ENCODE measurements at places on chromosomes 7 and 10.

DNA sequence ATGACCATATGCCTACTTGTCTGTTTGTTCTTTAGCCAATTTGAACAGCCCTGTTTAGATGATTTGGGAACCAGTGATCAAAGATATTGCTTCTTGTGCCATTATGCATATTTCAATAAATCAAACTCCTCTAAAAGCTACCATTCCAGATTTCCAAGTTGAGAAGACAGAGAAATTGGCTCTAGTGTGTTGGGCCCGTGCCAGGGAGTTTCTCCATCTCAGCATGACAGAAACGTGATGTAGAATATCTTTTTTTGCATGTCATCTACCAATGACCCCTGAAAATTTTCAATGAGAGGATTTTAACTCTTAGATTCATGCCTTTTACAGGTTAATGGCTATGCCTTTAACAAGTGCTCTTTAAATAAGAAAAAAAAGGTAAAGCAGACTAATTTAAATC, 50.7 kb upstream of the CABCOCO1 start:
- no peak for DNase-seq

- DNase-seq, result no peak
These were observed 264.7 kb downstream of the GLRX3 start for GRCh38 chr10:130400890-130401289.

GRCh38 chr7:116331020-116331419, 120.7 kb downstream of the TES start:
- no peak for DNase-seq

- DNase-seq, result no peak
These were observed 162.4 kb upstream of the PPP2R2D start for GRCh38 chr10:131738396-131738735.

GRCh38 chr7:150481186-150481920, 30.9 kb downstream of the GIMAP8 start:
- no peak for DNase-seq

GRCh38 chr10:95399183-95399582, 108.4 kb upstream of the PDLIM1 start:
- DNase-seq, result no peak

DNA sequence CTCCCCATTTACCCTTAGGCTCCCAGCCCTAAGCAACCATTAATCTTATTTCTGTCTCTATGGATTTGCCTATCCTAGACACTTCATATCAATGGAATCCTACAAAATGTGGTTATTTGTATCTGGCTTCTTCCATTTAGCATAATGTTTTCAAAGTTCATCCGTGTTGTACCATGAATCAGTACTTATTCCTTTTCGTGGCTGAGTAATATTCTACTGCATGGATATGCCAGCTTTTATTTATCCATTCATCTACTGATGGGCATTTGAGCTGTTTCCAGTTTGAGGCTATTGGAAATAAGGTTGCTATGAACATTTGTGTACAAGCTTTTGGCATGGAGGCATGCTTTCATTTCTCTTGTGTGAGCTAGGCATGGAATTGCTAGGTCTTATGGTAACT, 121.1 kb downstream of the WDR11 start:
- DNase-seq, result no peak

- no peak for DNase-seq
These were observed 37.8 kb upstream of the SHH start for GRCh38 chr7:155850001-155850436.

DNA sequence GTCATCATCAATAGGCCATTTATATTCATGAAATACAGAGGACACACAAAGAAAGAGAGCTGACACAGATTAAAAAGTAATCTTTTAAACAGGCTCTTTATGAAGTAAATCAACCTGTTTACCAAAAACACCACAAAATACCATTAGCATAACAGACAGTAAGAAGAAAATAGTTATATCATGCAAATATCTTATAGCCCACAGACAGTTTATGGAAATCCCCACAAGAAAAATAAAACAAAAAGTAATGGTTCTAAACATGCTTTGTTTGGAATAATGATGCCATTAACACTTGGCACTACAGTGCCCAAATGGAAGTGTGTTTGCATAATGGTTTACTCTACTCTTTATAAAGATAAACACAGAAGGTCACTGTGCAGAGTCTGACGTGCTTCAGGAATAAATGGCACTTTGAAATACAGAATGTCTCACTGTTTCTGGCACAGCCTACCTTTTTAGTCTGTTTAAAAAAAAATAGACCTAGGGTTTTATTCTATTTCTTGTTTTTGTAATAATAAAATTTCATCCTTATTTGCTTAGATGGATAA, 30.1 kb downstream of the SEMA3D start:
- DNase-seq, result no peak

DNA sequence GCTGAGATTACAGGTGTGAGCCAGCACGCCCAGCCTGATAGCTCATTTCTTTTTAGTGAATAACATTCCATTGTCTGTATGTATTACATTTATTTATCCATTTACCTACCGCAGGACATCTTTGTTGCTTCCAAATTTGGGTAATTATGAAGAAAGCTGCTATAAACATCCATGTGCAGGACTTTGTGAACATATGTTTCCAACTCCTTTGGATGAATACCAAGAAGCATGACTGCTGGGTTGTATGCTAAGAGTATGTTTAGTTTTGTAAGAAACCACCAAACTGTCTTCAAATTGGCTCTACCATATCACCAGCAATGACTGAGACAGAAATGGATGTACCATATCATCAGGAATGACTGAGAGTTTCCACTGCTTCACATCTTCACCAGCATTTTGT, 200.2 kb upstream of the TMEM196 start:
- no peak for DNase-seq

GRCh38 chr7:33457039-33457438, 327.7 kb downstream of the BBS9 start:
- DNase-seq, result no peak

DNA sequence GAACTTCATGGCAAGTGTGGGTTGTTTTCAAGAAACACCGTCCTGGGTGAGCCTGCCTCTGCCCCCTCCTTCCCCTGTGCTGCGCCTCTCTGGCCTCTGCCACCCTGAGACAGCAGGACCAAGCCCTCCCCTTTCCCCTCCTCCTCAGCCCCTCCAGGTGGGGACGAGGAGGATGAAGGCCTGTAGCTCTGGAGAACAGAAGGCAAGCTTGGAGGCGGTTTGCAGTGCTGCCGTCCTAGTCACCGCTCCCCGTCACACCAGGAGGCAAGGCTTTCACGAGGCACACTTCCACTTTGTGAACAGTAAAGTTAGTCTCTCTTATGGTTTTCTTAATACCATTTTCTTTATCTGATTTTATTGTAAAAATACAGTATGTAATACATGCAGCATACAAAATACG, 8.8 kb upstream of the VIPR2 start:
- DNase-seq, result no peak

DNA sequence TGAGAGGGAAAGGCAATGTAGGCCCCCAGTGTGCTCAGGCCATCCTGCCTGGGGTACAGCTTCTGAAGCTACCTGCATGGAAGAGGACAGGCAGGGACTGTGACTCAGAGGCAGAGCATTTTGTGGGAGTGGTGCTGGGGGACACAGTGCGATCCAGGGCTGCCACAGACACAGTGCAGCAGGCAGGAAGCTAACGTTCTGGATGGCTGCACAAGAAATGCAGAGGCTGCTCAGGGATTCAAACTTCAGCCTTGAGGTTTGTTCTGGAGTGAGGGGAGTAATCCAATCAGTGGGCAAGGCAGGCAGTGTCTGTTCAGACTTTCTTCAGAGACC, 648.0 kb upstream of the IGFBP3 start:
- no peak for DNase-seq

- no peak for DNase-seq
These were observed 94.4 kb downstream of the ITIH5 start for GRCh38 chr10:7572391-7572790.

DNA sequence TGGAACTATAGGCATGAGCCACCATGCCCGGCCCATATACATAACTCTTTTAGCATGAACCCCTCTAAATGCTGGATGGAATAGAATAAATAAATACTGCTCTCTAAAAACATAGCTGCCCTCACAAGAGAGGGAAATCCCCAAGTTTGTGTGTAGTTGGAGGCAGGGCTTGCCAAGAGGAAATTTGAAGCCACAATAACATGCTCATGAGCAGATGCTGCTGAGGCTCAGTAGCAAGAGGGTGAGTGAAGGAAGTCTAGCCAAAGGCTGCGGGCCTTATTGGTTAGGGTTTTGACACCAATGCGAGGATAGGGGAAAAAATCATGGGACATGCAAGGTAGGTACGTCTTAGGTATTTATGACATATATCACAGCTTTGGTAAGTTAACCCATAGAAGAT, 17.3 kb downstream of the TPK1 start:
- no peak for DNase-seq

DNA sequence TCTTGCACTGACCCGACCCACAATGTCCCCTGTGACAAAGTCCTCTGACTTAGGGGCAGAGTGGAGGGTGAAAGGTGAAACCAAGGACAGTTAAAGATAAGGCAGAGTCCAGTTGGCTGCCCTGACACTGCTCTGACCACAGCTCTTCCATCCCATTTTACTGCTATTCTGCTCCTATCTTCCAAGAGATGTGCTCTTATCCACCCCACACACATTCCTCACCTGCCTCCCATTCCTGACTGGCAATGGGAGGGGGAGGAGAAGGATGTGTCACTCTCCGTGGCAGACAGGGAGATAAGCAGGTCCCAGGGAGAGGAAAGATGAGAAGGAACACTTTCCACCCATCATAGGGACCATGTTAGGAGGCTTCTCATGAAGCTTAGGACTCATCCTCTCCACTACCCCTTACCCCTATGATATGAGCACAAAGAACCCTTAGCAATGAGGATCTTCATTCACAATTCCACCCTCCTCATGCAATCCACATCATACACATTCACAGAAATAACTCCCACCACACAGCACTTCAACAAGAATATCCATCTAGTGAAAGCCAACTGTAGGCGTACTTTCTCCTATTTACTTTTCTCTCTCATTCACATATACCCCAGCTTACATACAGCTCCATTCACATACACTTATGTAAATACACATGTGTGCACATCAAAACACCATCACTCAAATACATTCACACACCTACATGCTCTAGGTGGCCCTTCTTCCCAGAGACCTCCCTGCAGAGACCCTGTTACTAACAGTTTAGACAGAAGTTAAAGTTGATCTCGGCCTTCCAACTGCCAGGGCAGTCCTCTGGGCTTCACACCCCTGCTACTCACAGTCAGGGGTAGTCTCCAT, 6.6 kb downstream of the SYNPO2L start:
- no peak for DNase-seq

DNA sequence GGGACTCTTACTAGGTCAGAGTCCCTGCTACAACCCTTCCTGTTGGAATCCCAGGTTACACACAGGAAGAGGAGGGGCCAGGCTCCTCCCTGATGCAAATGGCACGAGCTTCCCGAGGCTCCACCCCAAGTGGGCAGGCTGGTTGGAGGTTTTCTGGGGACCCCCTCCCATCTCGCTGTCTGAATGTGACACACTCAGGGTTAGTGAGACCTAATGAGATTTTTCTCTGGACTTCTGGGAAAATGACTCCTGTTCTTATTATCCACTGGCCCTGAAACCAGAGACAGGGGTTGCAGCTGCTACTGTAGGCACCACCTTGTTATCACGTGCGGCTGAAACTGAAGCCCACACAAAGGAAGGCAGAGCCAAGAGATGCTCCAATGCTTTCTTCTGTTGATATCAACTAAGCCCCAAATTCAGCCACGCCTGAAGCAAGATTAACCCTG, 103.3 kb downstream of the FAM107B start:
- DNase-seq, result no peak

- DNase-seq, result no peak
These were observed 319.1 kb upstream of the PHYHIPL start for GRCh38 chr10:58857251-58857805.

- no peak for DNase-seq
These were observed 58.0 kb upstream of the IKZF1 start for GRCh38 chr7:50246551-50246950.

DNA sequence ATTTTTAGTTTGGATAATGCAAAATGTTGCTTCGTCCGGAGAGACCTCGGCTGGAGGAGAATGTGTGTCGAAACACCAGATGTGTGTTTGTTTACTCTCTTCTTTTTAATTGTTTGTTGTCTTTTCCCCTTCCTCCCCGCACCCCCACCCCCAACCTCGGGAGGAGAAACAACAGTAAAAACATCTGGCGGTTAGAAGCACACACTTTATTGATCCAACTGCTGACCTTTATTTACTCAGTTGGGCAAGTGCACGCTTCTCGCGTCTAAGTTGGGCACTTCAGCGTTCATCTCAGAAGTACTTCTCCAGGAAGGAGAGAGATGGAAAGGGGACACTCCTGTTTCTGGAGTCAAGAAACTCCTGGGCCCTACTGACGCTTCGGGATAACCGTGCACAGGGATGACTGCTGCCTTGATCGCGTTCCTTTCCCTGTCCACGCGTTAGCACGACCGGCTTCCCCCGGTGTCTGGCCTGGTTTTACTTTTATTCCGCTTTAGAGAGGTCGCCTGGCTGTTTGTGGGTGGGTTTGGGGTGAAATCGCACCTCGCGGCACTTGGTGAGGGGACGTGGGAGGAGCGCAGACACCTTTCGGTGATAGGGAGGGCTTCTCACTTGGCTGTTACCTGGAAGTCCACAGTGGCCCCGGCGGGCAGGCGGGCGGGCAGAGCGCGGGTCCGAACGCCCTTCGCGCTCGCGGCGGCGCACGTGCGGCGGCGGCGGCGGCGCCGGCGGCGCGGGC, 168.3 kb upstream of the PPP1R3A start:
- DNase-seq, result no peak

- no peak for DNase-seq
These were observed 15.1 kb downstream of the PSAP start for GRCh38 chr10:71835671-71836595.

DNA sequence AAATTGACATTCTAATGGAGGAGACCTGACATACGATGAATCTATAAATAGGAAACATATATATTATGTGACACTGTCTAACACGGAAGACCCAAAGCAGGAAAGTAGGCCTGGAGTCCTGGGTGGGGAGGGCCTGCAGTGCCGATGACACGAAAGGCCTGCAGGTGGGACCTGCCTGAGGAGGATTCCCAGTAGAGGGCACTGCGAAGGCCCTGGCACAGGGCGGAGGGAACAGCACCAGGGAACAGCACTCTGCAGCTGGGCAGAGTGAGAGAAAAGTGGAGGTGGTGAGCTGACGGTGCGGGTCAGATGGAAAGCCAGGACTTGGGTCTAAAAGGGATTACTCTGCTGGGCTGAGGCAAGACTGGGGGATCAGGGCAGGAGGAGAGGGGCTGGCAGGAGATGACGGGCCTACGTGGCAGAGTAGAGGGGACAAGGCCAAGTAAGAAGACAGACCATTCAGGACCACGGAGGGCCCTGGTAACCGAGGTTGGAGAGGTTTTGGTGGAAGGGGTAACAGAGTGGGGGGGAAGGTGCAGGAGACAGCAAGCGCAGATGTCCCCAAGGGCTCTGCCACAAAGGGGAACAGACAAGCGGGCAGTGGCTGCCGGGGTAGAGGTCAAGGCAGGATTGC, 8.1 kb downstream of the ZNF746 start:
- DNase-seq, result no peak

DNA sequence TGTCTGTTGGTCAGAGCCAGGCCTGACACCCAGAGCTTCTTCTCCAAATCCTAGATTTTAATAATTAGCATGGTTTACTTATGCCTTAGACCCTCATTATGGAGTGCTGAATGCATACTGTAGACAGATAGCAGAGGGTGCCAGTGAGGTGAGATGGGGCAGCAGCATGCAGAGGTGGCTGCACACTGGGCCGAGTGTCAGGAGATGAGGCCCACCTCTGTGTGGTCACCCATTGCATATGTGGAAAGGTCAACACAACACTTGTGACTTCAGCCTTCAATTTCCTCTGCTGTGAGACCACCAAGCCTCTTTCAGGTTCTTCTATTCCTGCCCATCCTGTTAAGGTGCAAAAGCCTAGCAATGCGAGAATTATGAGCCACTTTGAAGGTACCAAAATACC, 39.7 kb upstream of the NMT2 start:
- no peak for DNase-seq

GRCh38 chr7:12670743-12671520, 16.5 kb upstream of the ARL4A start:
- DNase-seq, result no peak

All from NCI-H1417 treated with DMSO at 0.1 percent for 48 hours (cell line).